ENCODE measurements at places on chromosomes 12 and 14. TPM values are rescaled to one million over a fixed set of nuclear protein-coding genes. Genes with fewer than 3 reads are reported as not detected.

Gene LIN7A
- total RNA-seq: 12.8 TPM

Gene NPFF
- 0.98 TPM for total RNA-seq

- no peak for DNase-seq
- H3K27ac ChIP-seq: no peak overlapping the region
- H3K36me3 ChIP-seq: no peaks in the 10 kb centered on the region
- H3K4me3 ChIP-seq: no peak overlapping the region
- H3K4me1 ChIP-seq: no peaks in the 10 kb centered on the region
Measured at GRCh38 chr12:107465625-107466024, 220.0 kb upstream of the PWP1 start.

DNA sequence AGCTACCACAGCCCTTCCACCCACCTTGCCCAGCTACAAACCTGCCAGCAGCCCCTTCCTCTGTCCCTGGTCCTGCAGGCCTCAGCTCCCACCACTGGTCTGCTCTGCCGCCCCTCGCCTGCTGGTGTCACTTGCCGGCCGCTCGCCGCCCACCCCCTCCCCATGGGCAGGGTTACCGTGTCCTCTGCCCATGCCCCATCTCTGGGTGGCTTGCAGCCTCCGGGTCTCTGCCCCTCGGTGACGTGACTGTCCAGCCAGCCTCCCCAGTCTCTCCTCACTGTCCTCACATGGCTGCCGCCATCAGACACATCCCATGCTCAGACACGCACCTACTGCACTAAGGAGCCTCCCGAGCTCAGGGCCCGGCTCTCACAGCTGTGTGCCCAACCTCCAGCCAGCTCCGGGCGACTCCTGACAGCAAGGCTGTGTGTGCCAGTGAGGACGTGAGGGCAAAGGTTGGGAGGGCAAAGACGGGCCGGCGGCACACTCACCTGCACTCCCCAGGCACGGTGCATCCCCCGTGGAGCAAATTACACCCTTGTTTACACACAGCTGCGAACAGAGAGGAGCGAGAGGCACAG lies 13.4 kb downstream of the JAG2 start:
- H3K4me3 ChIP-seq: no peak overlapping the region
- H3K36me3 ChIP-seq: no peaks in the 10 kb centered on the region
- no peak for DNase-seq

DNA sequence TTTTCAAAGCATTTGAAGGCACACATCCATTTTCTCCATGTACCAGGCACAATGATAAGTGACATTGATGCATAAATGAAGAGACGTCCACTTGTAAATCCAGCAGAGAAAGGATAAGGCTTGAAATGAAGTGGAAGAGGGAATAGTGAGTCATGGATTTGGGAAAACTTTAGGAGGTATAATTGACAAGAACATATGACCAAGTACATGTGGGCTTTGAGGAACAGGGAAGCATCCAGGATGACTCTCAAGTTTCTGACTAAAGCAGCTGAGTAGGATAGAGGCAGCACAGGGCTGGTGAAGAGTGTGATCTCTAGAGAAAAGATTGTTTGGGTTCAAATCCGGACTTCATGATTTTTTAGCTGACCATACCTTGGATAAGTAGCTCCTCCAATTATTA lies 43.6 kb upstream of the SYT1 start:
- H3K27me3 ChIP-seq: no peaks in the 10 kb centered on the region
- H3K4me1 ChIP-seq: no peaks in the 10 kb centered on the region
- no peak overlapping the region for H3K27ac ChIP-seq
- no peak overlapping the region for H3K4me3 ChIP-seq
- no peaks in the 10 kb centered on the region for H3K36me3 ChIP-seq

DNA sequence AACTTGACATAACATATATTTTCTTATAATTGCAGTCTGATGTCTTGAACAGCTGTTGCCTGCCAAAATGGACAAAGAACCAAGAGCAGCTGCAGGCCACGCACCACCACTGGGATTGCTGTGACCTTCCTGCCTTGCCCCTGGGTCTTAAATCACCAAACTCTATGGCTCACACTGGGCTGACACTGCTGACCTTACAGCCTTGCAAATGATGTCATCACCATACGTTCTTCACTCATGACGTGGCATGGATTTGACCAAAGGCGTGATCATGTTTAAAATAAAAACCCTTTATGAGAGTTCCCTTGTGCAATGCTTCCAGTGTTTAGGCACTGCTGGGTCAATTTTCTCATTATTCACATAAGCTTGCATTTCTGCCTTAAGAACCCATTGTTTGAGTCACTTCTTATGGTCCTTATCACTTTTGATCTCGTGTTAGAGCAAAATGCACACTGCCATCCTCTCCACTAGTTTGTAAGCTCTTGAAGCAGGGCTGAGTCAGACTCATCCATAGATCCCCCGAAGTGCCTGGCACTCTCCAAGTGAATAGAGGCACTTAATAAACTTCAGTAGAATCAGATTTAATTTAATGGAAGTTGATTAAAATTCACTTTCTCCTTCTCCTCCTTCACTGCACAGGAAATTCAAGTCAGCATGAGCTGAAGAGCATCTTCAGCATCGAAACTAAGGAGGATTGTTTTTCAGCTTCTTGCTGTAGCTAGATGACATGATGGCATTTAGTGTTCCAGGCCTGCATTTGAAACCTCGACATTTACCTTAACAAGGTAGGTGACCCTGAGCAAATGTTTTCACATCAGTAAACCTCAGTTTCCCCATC lies 132.4 kb upstream of the PZP start:
- H3K27me3 ChIP-seq: no peaks in the 10 kb centered on the region
- H3K4me1 ChIP-seq: no peaks in the 10 kb centered on the region
- DNase-seq: no peak
- no peaks in the 10 kb centered on the region for H3K36me3 ChIP-seq

GRCh38 chr12:118625050-118625675 lies 248.8 kb downstream of the SUDS3 start:
- H3K27ac ChIP-seq: no peak overlapping the region
- DNase-seq: no peak
- H3K4me3 ChIP-seq: no peak overlapping the region
